Vagina (tissue), 2 donors: ENCODE measurements at places on chromosomes 12 and 14.

- no peak for DNase-seq
These were observed 280.8 kb downstream of the RERGL start for GRCh38 chr12:17809206-17809605.

DNA sequence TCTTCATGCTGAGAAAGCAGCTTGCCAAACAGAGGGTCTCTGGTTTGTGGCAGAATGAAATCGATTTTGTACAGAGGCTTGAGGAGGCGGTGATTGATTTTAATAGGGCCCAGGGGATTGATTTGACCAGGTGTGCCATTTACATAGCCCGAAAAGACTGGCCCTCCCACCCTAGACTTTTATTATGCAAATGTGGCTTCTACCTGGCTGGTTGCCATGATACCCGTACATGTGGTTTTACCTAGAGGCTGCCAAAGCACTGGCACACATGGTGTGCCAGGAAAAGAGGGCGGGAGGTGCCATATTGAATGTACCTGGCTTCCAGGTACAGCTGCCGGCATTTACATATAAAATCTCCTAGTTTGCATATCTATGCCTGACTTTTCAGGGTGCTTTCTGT, 18.0 kb upstream of the GUCY2C start:
- no peak for DNase-seq

DNA sequence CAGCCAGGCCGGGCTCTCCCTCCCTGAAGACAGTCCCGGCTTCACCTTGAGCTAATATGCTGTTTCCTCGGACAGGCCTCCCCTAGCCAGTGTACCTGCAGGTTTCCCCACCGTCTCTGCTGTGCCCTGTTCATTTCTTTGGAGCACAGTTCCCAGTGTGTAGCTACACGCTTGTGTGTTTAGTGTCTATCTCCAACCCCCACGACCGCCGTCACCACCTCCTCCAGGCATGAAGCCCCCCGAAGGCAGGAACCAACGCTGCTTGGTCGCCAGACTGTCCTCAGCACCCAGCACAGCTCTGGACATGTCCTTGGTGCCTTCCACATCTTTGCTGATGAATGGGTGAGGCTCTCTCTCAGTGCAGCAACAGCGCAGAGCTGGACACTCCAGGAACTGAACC, 26.2 kb upstream of the PLEKHG6 start:
- DNase-seq, result no peak

DNA sequence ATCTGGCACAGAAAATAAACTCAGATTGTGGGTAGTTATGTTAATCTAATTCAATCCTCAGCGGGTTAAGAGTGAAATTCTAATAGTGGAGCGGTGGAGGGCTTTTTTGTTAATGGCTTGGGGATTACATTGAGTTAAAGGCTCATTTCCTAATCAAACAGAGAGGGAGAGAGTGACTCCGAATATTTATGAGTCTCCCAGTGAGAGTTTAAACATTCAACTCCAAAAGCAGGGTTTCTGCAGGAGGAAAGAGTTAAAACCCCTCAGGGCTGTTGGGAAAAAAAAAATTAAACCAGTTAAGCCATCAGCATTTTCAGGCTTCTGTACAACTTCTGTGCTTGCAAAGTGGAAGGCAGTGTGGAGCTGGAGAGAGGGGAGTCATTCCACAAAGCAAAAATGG, 62.1 kb upstream of the ESRRB start:
- DNase-seq, result no peak

- no peak for DNase-seq
These were observed 3.2 kb downstream of the CFL2 start for GRCh38 chr14:34711169-34711568.

DNA sequence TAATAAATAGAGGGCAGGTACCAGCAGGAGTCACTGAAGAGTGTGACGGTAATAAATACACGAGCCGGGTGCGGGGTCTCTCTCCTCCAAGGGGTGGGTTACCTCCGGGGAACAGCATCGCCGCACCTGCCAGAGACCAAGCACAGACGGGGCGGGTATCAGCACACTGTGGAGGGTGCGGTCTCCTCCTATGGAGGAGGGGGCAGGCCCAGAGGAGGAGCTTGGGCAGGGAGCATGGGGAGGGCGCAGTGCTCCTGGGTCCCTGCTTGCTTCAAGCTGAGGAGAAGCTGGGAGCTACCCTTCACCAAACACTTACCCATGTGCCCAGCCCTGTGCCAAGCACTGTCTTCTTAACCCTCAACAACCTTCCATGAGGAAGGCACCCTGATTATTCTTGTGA, 12.8 kb downstream of the PGF start:
- DNase-seq, result no peak

- no peak for DNase-seq
These were observed 1.6 kb downstream of the TMEM121 start for GRCh38 chr14:105527826-105528585.

DNA sequence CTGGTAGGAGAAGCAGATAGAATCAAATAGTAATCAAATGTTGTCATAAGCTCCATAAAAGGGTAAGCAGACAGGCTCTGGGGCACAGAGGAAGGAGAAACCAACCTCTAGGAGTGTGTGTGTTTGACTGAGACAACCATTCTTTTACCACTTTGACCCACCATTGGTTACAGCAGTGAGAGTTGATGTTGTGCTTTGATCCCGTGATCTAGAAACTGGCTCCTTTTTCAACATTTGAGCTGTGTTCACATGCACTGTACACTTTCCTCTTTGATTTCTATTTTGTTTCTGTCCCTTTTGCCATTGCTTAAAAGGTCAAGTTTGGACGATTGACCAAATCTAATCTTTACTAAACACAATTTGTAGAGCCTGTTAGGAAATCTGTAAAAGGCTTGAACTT, 108.0 kb downstream of the DAAM1 start:
- DNase-seq, result no peak

GRCh38 chr14:102878970-102879460, 43.4 kb upstream of the AMN start:
- DNase-seq, result no peak

GRCh38 chr12:94678849-94679248, 28.5 kb upstream of the TMCC3 start:
- no peak for DNase-seq

DNA sequence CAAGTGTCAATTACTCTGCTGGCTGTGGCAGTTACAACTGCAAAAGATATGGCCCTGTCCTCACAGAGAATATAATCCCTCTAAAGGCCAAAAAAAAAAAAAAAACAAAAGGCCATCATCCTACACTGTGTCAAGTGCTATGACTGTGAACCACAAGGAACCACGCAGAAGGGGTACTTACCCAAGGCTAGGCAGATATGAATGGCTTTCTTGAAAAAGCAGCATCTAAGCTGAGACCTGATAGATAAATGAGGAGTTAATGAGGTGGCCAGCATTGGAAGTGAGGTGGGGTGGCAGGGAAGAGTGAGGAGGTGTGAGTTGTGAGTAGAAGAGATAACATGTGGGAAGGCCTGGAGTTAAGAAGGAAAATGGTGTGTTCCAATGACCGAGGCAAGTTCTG, 16.4 kb upstream of the IL22 start:
- DNase-seq, result no peak

DNA sequence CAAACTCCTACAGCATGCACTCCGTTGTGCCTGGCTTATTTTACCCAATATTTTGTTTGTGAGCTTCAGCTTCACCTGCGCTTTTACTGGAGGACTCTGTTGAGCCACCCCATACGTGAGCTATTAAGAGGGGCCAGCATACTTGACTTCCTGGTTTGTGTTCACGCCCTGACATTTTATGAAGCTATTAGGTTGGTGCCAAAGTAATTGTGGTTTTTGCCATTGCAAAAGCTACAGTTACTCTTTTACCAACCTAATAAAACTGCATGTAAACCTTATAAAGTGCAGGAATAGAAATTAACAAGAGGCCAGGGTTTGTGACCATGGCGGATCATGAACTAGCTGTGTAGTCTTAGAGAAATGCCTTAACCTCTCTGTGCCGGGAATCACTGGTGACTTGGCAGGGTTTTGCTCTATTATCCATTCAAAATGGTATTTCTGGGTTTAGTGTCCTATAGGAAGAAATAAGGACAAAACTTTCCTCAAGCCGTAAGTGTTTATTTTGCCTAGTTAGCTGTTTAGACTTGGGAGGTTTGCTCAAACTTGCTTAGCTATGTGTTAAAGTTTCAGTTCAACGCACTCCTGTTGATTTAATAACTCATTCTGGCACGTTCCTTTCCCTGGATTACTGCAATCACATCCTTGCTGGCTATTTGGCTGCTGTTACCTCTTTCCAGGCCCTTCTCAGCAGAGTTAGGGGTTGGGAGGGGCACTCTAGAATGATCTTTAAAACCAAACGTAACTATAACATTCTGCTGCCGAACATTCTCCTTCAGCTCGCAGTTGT, 1027.6 kb downstream of the BCL11B start:
- peak; percentile 37 for DNase-seq

- no peak for DNase-seq
These were observed 7.9 kb downstream of the METTL25 start for GRCh38 chr12:82366197-82366596.

DNA sequence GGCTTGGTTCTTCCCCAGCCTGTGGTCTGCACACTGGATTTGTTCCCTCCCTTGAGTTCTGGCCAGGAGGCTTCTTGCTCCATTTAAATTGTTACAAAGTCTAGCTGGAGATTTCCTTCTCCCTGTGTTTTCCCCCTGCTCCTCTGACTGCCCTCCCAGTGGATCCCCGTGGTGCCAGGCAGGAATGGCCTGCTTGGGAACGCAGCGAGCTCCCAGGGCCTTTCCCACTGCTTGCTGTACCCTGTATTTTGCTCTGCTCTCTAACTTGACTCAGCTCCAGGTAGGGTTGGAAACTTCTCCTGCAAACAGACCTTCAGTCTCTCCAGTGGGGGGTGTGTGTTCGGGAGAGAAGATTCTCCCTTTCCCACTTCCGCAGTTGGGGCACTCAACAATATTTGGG, 349.2 kb upstream of the FBXO33 start:
- no peak for DNase-seq

- no peak for DNase-seq
These were observed 982 bp downstream of the BCL7A start for GRCh38 chr12:122022393-122023338.

- no peak for DNase-seq
These were observed 63.4 kb upstream of the FUT8 start for GRCh38 chr14:65349100-65349499.

- no peak for DNase-seq
These were observed 10.7 kb downstream of the EID3 start for GRCh38 chr12:104314242-104314614.

- DNase-seq, result no peak
These were observed at the start of gene GCH1 for GRCh38 chr14:54902521-54903420. GCH1 (minus strand) TSS chr14:54902826; CDS start chr14:54902663, 163 bp downstream.

GRCh38 chr14:101774814-101775213, 13.3 kb downstream of the PPP2R5C start:
- no peak for DNase-seq

DNA sequence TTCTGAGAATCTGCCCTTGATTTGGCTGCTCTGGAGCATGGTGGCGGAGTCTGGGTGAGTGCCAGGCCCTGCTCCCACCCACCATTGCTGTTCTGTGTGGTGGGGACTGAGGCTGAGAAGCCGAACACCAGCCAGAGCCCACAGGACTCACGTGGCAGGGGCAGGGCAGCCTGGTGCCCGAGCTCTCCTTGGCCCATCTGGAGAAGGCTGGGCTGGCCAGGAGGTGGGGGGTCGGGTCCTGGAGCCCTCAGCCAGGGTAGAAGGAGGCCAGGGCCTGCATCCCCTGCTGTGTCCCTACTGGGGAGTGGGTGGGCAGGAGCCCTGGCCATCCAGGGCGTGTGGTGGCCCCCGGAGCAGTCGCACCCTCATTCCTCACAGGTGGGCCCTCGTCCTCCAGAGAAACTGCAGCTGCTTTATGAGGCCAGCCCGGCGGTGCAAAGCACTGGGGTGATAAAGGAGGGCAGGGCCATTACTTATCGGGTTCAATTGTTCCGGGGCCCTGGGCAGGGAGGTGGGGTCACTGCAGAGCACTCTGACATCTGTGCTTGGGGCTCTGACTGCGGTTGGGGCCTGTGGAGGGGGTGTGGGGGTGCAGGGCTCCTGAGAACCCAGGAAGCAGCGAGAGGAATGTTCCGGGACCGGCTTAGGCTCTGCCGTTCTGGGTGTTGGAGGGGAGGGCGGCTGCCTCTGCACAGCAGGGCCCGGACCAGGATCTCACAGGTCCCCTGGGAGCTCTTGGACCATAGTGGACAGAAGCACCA, 217.5 kb upstream of the C14orf180 start:
- DNase-seq, result no peak

DNA sequence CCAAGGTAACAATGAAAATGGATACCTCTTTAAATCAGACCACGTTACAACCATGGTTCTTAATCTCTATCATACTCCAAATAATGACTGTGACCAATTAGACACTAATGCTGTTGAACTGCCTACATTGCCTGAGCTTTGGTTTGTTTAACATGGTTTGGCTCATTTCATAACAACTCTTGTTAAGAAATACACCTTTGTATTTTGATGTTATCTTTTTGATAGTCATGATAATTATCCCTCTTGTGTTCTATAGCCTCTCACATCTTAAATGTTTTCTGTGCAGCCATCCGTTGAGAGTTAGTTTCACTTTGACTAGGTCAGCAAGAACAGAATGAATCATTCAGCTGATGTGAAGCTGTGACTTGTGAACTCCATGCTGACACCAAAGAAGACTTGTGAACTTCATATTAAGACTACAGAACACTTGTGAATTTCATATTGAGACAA, 75.5 kb upstream of the RERGL start:
- no peak for DNase-seq

GRCh38 chr14:42437809-42438208, 831.1 kb downstream of the LRFN5 start:
- DNase-seq, result no peak

DNA sequence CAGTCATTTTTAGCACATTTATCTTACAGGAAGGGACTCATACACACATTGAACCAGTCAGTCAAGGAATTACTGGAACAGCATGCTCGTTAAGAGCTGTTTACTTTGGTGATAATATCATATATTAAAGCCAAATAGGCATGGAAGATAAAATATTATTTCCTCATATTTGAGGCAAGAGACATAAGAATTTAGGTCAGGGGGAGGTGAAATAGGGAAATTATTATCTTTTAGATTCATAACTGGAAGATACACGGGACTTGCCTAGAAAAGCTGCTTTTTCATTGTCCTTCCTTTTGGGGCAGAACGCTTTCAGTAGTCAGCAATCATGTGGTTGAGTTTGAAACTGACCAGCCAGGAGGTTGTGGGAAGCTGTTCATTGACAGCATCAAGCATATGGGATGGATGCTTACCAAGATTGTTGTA, 72.5 kb downstream of the NTN4 start:
- no peak for DNase-seq

DNA sequence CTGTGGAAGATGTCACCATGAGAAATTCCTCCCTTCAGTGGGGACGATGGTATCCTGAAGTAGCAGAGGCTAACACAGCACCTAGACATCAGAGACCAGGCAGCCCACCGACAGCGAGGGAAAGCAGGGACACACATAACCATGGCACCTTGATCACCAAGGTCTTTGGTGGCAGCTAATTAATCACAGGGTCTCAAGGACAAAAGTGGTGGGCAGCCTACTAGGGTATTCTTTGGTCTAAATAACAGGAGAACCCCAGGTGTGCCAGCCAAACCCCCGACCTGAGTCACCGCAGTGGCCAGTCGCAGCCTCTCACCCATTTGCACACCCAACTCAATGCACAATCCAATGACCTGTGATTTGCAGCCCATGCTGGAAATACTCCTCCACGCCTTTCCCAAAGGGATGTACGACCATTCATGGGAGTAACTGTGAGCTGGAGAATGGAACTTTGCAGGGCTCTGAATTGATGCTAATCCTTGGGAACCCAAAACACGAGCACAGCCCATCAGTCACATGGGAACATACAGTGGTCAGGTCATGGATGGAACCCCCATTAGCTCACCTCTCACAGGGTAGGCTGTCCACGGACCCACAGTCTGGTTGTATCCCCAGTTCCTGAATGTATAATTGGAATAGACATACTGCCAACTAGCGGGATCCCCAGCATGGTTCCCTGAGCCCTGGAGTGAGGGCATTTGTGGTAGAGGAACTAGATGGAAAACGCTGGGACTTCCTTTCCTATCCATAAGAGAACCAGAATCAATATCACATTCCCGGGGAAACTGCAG, 58.7 kb upstream of the C14orf180 start:
- DNase-seq, result peak; percentile 64
